ENCODE measurements at places on chromosomes 1 and 21.
A peak's percentile ranks its signal among the peaks of the same experiment; 100 is the strongest.

GRCh38 chr1:162079030-162079429, 9.5 kb downstream of the NOS1AP start:
- no peak for DNase-seq

DNA sequence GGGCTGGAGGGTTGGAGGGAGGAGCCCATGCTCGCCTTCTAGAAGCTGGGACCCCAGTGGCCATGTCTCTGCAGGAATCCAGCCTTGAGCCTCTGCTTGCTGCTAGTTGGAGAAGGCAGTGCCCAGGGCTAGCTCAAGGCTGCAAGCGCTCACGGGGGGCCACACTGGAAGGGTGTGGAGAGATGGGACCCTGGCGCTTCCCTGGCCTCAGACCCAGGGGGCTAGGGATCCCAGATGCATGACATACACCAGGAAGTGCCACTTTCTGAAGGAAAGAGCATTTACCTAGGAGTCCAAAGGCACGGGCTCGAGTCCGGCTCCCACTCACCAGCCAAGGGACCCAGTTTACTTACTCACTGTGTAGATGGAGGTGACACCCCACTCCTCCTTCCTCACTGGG, 32.6 kb downstream of the NENF start:
- DNase-seq = no peak

DNA sequence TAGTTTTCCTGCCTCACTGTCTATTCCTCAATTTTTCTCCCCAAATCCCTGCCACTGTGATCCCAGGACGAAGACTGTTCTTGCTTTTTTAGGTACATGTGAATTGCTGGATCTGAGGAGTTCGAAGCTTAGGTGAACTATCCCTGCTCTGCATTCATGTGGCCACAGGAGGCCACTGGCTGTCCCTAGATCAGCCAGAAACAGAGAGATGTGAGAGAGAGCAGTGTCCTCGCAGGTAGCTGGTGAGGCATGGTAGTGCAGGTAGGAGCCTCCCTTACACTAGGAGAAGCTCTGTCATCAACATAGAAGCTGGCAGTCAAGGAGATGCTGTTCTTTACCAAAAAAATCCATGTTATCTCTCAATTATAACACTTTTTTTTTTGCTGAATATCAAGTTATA, 71.5 kb downstream of the USP24 start:
- peak; percentile 30 for DNase-seq

- DNase-seq = no peak
Observed at GRCh38 chr1:207155028-207155427, 51.0 kb downstream of the C4BPA start.

DNA sequence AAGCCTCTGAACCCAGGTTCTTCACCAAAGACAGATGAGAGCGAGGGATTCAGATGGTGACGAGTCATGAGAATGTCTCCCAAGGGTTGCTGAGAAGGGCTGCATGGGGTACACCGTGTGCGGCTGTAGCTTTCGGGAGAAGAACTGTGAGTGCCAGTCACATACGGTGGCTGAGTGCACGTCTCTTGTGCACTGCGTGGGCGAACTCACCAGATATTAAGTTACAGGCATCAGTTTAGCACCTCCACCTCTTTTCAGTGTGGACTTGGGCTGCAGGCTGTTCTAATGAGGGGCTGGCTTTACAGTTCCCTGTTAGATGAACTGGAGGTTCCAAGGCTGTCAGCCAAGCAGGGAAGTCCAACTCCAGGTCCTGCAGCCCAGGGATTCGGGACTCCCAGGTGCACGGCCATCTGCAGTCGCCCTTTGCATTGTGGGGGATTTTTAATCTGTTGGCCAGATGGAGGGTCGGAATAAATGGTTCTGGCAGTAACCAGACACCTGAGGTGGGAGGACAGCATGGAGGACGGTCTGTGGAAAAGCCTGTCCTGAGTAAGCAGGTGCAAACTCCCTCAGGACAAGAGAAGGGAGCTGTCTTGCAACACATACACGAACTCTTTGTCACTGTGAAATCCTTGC, 26.5 kb upstream of the AVPR1B start:
- no peak for DNase-seq

GRCh38 chr1:226686440-226687425, 52.3 kb downstream of the ITPKB start:
- DNase-seq = no peak

DNA sequence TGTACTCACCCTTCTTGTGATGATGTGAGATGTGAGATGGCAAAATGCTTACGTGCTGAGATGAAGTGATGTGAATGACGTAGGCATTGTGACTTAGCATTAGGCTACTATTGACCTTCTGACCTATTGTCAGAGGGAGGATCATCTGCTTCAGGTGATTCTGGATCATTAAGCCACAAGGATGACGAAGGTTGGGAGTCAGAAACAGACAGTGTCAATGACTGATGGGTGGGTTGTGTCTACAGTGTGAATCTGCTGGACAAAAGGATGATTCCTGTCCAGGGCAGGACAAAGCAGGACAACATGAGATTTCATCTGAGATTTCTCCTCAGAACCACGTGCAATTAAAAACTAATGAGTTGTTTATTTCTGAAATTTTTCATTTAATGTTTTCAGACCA, 129.0 kb downstream of the GABPA start:
- DNase-seq = no peak

DNA sequence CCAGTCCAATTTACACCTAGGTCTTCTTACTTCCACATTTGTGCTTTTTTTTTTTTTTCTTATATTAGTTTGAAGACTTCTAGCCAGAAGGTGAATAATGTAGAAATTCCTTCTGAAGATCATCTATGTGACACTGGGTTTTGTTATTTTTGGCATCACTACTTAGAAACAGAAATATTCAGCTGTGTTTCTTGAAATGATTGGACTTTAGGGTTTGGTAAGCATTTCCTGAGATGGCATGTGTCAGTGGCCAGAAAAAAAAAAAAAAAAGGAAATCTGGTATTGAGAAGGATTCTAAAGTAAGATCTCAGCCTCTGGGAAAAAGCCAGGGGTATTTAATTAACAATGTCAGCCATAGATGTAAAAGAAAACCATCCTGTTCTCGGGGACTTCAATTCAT, 43.4 kb upstream of the LRRC8C start:
- no peak for DNase-seq

GRCh38 chr1:53638360-53639035, 100.5 kb downstream of the GLIS1 start:
- DNase-seq = no peak

DNA sequence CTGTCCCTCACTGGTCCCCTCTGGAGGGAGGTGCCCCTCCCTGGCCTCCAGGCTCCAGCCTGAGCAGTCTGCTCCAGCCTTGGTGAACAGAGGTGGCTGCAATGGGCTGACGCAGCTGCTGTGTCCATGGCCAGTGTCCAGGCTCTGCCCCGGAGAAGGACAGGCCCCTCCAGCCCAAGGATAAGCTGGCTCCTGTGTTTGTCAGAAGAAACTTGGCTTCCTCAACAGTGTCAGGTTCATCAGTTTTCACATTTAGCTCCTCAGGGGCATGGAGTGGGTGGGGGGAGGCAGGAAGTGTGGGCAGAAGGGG, 402.8 kb downstream of the MATN1 start:
- no peak for DNase-seq

GRCh38 chr21:30491963-30492428, at the start of gene KRTAP19-3:
TSS of gene KRTAP19-3 (minus strand) at chr21:30492013. CDS start at chr21:30491957, 56 bp downstream.
- no peak for DNase-seq

GRCh38 chr1:207002724-207003146, 29.8 kb downstream of the C1orf116 start:
- no peak for DNase-seq

DNA sequence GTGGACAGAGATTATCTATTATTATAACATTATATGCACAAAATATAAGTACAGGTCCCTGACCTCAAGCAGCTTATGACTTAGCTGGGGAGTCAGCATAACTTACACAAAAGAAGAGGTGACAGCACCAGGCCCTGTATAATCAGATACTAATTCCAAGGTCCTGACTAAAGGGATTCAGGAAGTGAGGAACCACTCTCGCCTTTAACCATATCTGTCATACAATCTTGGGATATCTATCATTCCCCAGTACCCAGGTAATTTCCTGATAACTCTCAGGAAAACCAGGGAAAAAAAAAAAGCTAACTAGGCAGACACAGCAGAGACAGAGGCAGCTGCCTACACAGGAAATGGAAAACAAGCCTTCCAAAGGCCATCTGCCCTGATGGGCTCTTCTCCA, 78.5 kb upstream of the CAMK1G start:
- DNase-seq = no peak

- DNase-seq = no peak
Observed at GRCh38 chr21:31043471-31043870, 5.2 kb upstream of the KRTAP19-8 start.

- DNase-seq = no peak
Observed at GRCh38 chr1:151549199-151549598, 9.1 kb downstream of the TUFT1 start.

- peak; percentile 75 for DNase-seq
Observed at GRCh38 chr1:234212764-234213657, 160.2 kb upstream of the COA6 start.

DNA sequence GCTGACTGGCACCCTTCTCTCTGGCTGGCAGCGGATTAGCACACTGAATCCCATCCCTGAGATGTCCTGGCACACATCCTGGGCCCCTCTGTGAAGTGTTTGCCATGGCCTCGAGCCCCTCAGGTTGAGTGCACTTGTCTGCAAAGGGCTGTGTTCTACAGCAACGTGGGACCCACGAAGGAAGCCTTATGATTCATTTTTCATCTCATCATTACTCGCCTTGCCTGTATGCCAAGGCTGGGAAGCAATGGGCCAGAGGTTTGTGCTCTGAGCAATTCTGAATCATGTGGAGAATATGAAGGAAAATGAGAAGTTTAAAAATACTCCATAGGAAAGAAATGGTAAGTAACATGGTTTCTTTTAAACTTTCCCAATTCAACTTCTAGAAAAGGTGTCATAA, 124.8 kb upstream of the LMO4 start:
- no peak for DNase-seq

DNA sequence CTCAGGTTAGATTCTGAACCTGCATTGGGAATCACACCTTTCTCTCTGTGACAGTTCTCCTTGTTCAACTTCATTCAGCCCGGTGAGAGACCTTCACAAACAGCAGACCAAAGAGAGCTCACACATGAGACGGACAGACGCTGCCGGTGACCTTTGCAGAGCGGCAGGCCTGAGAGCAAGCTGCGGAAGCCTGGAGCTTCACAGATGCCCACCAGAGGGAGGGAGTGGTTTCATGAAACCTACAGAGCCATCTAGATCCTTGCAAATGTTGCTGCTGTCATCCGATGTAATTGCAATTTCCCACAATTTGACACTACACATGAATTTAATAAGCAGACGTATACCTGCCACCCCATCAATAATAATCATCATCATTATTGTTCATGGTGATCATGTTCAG, 39.4 kb downstream of the GRIK3 start:
- no peak for DNase-seq

GRCh38 chr1:176949033-176949662, 215.4 kb downstream of the ASTN1 start:
- DNase-seq = peak; percentile 37

DNA sequence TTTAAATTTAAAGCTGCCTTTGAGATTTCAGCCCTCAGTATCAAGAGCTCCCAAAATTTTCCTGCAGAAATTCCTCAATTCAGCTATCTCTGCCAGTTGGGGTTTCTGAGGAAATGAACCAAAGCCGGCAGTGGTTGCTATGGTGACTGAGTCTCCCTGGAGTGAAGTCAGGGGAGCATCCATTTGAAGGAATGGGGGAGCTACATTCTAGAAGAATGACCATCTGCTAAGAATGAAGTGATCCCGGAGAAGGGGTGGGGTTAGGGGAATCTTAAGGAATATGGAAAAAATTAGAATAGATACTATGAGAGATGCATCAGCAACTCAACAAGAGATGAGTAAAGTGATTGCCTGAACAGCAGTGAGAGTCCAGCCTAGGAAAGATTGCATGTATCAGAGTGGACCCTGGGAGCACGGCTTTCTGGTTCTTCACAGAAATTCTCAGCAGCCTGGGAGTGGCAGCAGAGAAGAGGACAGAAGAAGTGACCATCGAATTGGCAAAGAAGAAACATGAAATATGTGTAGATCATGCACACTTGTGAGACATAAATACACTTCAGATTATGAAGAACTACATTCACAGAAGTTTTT, 94.7 kb downstream of the CHD1L start:
- no peak for DNase-seq

DNA sequence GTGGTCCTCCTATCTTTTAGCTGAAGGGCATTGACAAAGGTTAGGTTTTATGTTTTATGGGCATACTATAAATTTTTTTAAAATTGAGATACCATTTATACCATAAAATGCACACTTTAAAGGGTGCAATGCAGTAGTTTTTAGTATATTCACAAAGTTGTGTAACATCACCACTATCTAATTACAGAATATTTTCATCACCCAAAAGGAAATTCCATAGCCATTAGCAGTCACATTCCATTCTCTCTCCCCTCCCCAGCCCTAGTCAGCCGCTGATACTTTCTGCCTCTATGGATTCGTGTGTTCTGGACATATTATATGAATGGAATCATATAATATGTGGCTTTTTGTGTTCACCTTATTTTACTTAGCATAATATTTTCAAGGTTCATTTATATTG, 135.8 kb upstream of the B3GALT2 start:
- DNase-seq = no peak

DNA sequence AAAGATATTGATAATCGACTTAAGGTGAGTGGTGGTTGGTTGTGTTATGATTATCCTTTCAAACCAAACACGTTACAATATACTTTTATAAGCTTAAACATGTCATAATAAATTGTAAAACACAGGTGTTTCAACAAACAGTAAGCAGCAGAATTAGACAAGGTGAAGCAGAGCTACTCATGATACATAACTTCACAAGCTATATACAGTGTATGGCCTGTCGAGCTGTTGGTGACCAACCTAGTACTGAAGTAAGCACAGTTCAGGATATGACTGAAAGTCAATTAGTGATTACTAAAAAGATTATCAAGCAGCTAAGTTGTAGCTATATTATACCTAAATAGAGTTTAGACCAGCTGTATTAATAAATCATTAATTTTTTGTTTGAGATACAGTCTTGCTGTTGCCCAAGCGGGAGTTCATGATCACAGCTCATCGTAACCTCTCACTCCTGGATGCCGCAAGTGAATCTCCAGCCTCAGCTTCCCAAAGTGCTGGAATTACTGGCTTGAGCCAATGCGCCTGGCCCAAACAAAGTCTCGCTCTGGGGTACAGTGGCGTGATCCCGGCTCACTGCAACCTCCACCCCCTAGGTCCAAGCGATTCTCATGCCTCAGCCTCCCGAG, 148.1 kb downstream of the EIF4G3 start:
- DNase-seq = no peak

- DNase-seq = peak; percentile 81
Observed at GRCh38 chr1:66758241-66758755, 6.0 kb downstream of the DYNLT5 start.

DNA sequence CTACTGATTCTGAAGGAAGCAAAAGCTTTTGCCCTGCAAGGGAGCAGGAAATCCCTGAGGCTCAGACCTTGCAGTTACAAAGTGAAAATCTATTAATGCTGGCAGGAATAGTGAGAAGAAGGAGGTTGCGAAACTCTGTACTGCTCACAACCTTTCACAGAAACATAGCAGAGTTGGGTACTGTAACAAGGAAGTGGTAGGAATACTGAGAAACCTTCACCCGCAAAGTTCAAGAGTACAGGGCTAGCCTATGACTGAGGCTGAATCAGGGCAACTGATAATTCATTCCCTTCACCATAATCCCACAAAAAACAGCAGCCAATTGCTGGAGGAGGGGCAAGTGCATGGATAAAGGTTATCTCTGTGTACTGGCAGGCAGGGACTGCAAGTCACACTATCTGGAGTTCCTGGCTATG, 23.9 kb upstream of the KCTD3 start:
- peak; percentile 80 for DNase-seq

- DNase-seq = no peak
Observed at GRCh38 chr1:180951186-180951745, 38.6 kb downstream of the KIAA1614 start.

- DNase-seq = no peak
Observed at GRCh38 chr1:209622841-209623829, 29.1 kb downstream of the LAMB3 start.
